ENCODE measurements at places on chromosomes 7 and 10. TPM values are rescaled to one million over a fixed set of nuclear protein-coding genes. Genes with fewer than 3 reads are reported as not detected.
A peak's percentile ranks its signal among the peaks of the same experiment; 100 is the strongest.

GRCh38 chr10:125208854-125209565 is 48.6 kb upstream of the CTBP2 start:
- H3K36me3 ChIP-seq: no peaks in the 10 kb centered on the region
- H3K27me3 ChIP-seq: no peaks in the 10 kb centered on the region
- H3K4me3 ChIP-seq: no peak overlapping the region
- no peak for DNase-seq
- peak overlapping the region; percentile 6 for H3K27ac ChIP-seq

GRCh38 chr10:131738396-131738735 is 162.4 kb upstream of the PPP2R2D start:
- peaks cover 2% of the 10 kb centered on the region for H3K27me3 ChIP-seq
- no peaks in the 10 kb centered on the region for H3K36me3 ChIP-seq
- H3K4me3 ChIP-seq: no peak overlapping the region
- H3K27ac ChIP-seq: no peak overlapping the region

DNA sequence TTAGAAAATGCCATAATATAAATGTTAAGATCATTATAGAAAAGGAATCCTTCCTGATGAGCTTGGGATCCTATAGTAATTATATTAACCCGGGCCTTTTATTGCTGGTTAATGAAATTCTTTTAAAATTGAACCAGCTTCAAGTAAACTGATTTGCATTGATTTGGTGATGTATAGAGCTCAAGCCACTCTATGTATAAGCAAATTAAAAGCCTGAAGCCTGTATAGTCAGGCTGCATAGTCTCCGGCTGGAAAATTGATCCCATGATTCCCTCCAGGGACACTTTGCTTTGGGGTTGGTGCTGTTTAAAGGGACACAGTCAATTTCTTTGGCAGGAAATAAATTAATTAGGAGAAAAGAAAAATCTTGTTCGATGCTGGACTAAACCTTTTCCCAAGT is 199.1 kb downstream of the HERPUD2 start:
- H3K27ac ChIP-seq: no peak overlapping the region
- no peak for DNase-seq
- no peaks in the 10 kb centered on the region for H3K4me1 ChIP-seq
- no peak overlapping the region for H3K4me3 ChIP-seq

- no peak for DNase-seq
- H3K36me3 ChIP-seq: peaks cover 17% of the 10 kb centered on the region
- H3K27ac ChIP-seq: no peak overlapping the region
- no peaks in the 10 kb centered on the region for H3K27me3 ChIP-seq
- H3K4me1 ChIP-seq: no peaks in the 10 kb centered on the region
Observed at GRCh38 chr7:158676906-158677305, 27.7 kb downstream of the NCAPG2 start.

DNA sequence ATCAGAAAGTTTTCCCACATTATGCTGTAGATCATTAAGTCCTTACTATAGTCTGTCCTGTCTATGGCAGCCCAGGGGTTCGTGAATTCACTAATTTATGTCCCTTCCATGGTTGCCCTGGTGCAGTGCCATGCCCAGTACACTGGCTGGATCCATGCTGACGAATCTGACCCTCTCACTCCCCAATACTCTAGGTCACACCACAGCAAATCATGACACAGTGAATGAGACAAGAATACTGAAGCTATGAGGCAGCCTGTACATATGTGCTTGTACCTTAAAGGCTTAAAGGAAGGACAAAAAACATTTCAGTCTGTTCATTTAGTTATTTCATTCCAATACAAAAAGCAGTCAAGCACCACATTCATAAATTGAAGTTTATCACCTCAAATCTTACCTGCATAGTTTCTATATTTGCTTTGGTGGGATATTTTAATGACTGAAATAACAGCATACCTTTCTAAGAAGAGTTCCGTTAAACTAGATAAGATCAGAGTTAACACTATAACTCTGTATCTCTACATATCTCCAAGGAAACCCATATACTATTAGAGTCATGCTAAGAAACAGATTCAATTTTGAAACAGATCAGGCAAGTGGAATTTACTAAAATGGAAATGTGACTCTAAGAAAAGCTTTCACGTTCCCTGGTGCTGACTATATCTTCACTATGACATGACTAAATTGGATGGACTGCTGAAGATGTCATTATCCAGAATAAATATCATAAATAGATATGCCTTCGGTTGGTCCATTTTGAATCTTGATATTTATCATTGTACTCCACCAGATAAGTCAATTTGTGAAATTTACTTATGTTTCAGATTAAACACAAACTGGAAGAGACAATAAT is 36.7 kb downstream of the OSBPL3 start:
- H3K4me1 ChIP-seq: no peaks in the 10 kb centered on the region
- DNase-seq: no peak
- no peaks in the 10 kb centered on the region for H3K36me3 ChIP-seq

DNA sequence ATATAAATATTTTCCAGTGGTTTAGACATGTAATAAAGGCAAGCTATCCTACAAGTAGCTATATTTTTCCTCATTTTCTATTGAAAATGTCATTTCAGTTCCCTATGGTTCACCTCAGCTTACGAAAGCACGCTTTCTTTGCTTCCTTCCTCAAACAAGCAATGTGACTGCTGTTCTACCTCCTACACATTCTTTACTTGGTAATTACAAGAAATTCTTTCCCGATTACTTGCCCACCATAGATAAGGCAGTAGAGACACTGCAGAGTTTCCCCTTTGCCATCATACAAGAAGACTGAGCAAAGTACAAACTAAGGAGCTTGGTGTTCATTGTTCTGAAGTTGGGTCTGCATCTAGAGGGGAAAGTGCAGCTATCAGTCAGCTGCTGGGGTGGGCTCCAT is 249.4 kb downstream of the CRPPA start:
- H3K27ac ChIP-seq: no peak overlapping the region
- H3K4me1 ChIP-seq: no peaks in the 10 kb centered on the region
- no peak for DNase-seq

GRCh38 chr7:151351027-151351426 is 9.4 kb downstream of the NUB1 start:
- H3K27ac ChIP-seq: no peak overlapping the region
- H3K4me3 ChIP-seq: no peak overlapping the region
- H3K36me3 ChIP-seq: peaks cover 88% of the 10 kb centered on the region
- DNase-seq: no peak

DNA sequence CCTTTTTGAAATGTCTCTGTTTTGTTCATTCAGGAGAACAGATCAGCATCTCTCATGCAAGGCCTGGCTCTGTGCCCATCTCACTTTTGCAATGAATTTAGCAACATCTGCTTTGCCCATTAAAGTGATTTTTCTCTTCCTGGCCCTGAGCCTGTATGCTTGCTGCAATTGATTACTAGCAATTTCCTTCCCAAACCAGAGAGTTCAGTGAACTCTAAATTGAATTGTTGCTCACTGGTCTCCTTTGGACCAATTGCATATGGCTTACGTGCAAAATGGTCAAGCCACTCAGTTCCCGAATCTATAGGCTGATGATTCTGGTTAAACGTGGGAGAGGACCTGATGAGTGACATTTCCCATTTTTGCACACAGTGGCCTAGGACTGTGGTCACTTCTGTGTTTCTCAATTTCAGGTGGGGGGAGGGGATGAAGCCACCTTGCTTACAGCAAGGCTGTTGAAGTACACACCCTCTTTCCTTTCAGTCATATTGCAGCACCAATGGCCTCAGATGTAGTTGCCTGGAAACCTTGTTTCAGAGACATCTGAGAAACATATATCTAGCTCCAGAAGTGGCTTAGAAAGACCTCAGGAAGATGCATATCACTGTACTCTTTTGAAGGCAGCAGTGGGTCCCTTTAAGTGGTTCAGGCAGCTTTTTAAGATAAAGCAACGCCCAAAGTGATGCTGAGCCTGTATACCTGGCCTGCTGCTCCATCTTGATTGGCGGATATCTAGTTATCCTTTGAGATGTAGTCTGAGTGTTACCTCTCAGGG is 201.4 kb downstream of the PTEN start:
- DNase-seq: peak; percentile 63
- H3K36me3 ChIP-seq: no peaks in the 10 kb centered on the region
- no peak overlapping the region for H3K4me3 ChIP-seq
- H3K27ac ChIP-seq: peak overlapping the region; percentile 56

Gene ZNF438
- 15.2 TPM for total RNA-seq

Gene CDHR1
- total RNA-seq: 0.24 TPM

Gene KCNMA1
- total RNA-seq: 41.3 TPM

Gene GNAT3
- total RNA-seq: not detected
